GM13977 (cell line): ENCODE measurements at places on chromosomes 5 and 9.

GRCh38 chr9:37329576-37329975 lies 92.9 kb upstream of the GRHPR start:
- DNase-seq, result no peak

DNA sequence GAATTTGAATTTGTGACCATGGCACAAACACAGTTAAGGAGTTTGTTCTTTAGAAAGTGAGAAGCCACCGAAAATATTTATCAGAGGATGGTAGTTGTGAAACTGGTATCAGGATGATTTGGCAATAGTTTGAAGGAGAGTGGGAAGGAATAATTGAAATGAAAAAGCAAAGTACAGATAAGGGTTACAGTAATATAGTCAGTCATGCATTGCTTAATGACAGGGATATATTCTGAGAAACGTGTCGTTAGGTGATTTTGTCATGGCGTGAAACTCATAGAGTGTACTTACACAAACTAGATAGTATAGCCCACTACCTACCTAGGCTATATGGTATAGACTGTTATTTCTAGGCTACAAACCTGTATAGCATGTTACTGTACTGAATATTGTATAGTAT lies 84.2 kb downstream of the GPBP1 start:
- DNase-seq, result no peak

DNA sequence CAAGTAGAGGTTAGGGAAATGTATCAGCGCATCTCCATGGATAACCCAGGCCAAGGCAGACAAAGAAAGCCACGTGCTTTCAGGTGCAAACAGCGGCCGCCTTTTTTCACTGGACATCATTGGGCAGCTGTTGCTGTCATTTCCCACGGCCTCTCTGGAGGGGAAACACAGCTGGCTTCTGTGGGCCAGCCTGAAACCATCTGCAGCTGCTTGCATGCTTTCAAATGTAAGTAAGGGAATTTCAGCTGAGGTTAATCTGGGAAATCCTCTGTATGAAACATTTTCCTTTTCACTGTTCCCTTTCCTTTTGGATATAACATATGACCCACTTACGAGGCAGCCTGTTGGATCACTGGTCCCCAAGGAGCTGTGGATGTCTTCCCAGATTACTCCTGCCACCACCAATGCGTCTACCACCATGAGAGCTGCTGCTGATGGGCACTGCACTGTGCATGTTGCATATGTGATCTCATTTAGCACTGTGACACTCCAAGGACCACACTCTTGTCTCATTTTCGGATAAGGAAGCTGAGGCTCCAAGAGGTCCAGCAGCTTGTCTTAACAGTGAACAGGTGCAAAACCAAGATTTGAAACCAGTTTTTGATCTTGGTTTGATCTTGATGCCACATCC lies 106.3 kb downstream of the C9orf152 start:
- peak; percentile 66 for DNase-seq

DNA sequence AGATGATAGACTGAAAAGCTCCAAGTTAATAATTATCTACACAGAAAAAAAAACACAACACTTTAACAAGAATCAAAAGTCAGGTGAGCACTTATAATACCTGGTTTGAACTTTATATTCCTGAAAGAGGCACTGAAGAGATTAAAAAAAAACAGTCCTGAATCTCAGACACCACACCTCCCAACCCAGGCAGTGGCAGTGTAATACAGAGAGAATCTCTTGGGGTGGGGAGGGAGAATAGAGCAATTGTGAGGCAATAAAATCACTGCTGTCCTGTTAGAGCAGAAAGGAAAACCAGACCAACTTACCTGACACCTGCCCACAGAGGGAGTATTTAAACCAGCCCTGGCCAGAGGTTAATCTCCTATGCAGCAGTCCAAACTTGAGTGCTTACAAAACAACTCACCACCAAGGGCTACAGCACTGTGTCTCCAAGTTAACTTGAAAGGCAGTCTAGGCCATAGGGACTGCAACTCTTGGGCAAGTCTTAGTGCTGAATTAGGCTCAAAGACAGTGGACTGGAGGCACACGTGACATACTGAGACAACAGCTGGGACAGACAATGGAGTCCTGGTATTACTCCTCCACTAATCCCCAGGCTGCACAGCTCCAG lies 54.2 kb downstream of the SLCO4C1 start:
- no peak for DNase-seq

DNA sequence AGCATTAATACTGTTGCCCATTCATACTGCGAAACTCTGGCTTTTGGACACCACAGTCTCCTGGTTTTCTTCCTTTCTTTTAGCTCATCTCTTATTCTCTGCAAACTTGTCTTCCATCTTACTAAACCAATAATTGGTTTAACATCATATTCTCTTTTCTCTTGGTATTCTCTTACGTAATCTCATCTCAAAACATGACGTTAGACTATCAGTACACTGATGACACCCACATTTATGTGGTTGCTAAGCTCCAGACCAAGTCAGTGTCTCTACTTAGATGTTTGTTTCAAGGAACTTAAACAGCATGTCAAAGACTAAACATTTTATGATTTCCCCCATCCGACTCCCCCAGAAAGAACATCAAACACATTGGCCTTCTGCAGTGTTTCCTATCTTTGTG lies 2.1 kb downstream of the PRRC1 start:
- DNase-seq, result no peak

- no peak for DNase-seq
Observed at GRCh38 chr9:38092200-38092524, 23.1 kb upstream of the SHB start.

GRCh38 chr9:75092766-75093165 lies 4.5 kb downstream of the OSTF1 start:
- no peak for DNase-seq

DNA sequence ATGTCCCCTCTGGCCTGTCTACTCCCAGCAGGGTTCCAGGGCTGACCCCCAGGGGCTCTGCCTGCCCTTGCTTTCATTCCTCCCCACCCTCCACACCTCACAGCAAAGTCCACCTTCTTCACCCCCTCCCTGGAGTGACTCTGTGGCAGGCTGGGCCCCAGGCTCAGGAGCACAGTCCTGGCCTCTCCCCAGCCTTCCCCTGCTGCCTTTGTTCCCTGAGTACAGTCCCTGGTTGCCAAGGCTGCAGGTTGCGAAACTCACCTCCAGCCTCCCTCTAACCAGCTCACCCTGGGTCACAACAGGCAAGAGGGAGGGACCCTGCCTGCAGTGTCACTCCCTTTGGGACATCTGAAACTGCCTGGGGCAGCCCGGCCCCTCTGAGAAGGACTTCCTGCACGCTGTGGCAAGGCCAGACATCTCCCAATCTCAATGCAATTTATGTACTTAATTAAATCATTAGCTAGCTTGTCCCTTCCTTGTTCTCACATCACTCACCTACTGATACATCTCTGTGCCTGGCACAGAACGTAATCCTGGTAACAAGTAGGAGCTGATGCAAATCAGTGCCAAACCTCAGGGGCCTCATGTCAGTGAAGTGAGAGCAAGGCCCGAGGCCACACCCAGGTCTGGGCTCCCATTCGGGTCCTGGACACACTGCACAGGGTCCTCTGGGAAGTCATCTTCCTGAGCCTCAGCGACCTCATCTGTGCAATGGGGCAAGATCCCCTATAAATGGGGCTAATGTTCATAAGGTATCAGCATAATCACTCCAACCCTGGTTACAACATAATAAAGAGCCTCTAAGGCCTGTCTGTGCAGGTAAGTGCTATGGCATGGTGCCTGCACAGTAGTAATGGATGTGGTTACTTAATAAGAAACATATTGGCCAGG lies 27.3 kb upstream of the TRIM14 start:
- no peak for DNase-seq

- no peak for DNase-seq
Observed at GRCh38 chr5:142737179-142737578, 33.0 kb upstream of the ARHGAP26 start.

DNA sequence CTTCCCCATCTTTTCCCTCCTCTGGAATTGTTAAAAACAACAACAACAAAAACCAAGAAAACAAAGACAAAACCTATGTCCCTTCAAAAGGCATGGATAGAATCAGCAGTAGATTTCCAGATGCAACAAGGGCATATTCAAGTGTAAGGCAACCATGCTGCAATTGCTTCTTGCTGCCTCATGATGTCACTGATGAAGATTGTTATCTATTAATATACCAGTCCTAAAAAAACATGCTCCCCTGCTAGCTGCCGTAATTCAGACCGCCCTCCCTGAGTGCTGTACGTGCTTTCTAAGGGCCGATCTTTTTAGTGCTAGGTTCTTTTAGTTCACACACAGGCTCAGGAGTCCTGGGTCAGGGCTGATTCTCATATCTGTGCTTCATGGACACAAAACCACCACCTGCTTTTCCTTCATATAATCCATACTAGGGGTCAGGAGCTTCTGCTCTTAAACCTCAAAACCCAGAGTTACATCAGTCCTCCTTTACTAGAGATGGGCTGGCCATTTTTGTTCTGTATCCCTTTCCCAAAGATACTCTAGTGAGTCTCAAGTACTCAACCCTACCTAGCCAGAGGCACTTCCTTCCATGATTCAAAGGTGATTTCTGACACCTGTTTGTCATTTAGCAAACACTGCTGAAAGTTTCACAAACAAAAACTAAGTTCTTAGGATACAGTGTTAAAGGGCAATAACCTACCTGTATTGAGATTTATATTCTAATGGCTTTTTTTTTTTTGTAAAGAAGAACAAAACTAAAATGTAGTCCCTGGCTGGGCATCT lies 82.1 kb downstream of the GIN1 start:
- no peak for DNase-seq

- peak; percentile 5 for DNase-seq
Observed at GRCh38 chr5:176188085-176188484, 50.1 kb upstream of the SIMC1 start.

GRCh38 chr5:66080664-66081063 lies 63.4 kb upstream of the SREK1 start:
- no peak for DNase-seq

DNA sequence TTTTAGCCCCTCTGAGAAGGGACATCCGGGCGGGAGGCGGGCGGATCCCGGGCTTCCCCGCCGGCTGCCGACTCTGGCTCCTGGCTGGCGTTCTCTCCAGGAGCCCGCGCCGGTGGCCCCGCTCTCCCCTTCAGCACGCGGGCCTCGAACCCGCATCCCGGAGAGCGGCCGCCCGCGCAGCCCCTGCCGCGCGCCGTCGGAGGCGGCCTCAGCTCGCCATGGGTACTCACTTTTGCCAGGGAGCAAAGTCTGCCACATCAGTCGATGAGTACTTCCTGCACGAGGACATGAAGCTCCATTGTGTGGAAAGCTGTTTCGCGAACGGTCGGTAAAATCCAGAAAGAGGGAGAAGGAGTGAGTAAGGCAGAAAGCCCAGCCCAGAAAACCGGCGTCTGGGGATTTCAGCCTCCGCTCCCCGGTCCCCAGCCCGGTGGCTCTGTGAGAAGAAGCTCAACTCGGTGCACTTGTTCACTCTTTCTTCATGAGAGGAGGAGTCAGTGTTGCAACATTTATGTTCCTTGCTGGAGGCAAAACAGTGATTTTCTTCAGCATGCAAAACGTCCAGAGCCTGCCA lies at the start of gene PRLR:
Gene PRLR (minus strand): TSS at position 450 of the 574 bp plus-strand sequence. CDS start 140,867 bp downstream, outside the sequence.
- DNase-seq, result peak; percentile 45

DNA sequence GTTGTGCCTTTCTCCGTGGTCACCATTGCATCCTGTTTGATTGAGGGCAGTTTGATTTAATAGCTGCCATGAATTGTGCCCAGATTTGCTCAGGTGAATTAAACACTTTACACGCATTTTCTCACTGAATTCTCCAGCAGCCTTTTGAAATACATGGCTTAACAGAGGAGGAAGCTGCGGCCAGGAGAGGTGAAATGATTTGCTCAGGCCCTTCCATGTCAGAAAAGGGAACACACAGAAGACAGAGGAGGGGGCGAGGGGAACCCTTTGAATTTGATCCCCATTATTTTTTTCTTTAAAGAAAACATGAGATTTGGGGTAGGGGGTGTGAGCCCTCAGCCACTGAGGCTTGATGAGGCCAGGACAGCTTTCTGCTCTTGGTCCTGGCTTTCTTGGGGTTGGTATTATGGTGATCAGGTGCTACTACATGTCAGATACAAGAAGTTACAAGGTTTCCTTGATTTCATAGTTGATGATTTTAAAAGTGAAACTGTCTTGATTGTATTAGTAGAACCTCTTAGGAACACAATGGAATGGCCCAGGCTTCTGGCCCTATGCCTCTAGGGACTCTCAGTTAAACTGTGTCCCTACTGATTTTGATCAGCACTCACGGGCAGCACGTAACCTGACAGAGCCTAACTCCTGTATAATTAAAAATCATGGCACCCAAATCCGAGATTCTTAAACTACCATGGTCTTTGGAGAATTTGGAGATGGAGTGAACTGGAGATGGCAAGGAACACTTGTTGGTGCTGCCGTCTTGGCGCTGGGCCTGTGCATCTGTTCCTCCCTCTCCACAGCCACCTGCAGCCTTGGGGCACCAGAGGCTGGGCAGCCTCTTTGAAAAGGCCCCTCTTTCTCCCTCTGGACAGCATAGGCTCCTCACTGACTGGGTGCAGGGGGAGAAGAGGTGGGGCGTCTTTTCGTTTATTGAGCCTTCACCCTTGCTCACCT lies 107.9 kb downstream of the TRIO start:
- DNase-seq, result no peak

GRCh38 chr5:179235416-179236400 lies 109.6 kb downstream of the ADAMTS2 start:
- no peak for DNase-seq

GRCh38 chr9:26535151-26535550 lies 357.5 kb downstream of the CAAP1 start:
- DNase-seq, result no peak

DNA sequence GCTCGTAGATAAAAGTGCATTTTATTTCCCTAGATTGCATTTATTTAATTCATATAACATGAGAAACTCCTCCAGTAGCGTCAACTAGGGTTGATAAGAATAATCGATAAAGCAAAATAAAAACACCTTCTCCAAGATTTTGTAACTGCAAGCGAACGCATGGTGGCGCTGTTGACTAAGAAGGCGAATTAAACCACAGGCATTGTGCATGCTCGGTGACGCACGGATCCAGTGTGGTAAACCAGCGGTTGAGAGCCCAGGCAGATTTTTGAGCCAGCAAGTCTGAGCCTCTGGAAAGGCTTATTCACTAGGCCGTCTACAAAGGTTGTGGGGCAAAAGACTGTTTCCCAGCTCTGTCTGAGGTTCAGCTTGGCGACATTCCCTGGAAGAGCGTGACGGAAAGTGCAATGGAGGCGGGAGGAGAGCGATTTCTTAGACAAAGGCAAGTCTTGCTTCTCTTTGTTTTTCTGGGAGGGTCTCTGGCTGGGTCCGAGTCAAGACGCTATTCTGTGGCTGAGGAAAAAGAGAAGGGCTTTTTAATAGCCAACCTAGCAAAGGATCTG lies at the start of gene PCDHB3:
Gene PCDHB3 (plus strand): TSS at position 231 of the 563 bp plus-strand sequence. CDS start 177 bp downstream, at position 408.
- no peak for DNase-seq

- no peak for DNase-seq
Observed at GRCh38 chr5:17481378-17481777, 16.7 kb upstream of the TAF11L2 start.

GRCh38 chr9:137277329-137278041 lies at the start of gene TOR4A:
TSS of gene TOR4A (plus strand) at chr9:137277726. CDS start at chr9:137278690, 964 bp downstream.
- peak; percentile 95 for DNase-seq

DNA sequence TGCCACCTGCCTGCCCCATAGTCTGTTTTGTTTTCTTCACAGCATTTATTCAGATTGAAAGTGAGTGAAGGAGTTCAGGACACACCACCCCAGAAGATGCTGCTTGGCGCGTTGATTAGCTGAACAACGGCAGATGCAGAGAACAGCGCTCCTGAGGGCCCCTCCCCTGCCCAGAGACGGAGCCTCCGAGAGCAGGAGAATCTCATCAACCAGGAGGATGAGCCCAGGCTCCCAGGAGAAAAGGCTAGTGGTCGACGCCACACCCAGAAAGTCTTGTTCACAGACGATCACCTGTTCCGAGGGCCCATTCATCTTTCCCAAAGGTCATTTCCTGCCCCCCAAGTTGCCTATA lies 180.4 kb upstream of the PPP1R26 start:
- DNase-seq, result no peak
